ENCODE measurements at places on chromosomes 1 and 21.

- DNase-seq = no peak
Observed at GRCh38 chr1:60952612-60953111, 129.7 kb upstream of the NFIA start.

DNA sequence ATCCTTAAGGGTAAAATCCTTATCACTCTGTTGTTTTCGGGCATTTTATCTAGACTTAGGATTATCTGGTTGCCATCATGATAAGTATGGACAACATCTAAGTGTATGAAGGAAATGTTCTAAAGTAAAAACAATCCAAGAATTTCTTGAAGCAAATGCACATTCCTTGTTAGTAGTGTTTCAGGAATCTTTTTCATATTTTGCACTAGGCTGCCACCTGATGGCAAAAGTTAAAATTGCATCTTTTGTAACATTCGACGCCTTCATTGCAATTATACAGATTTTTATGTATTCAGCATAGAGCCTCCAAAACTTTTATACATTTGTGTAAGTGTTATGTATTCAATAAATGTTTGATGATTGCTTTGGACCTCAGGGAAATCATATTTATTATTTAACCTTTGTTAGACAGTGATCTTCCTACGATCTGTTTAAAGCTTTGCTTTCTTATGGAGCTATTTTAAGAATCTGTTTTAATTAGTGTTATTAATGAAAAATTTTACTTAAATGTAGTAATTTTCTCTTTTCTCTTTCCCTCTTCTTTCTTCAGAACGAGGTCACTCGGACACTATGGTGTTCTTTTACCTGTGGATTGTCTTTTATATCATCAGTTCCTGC lies 49.4 kb upstream of the KIAA1614 start:
- DNase-seq = no peak

GRCh38 chr21:37645848-37646247 lies 270.4 kb downstream of the KCNJ6 start:
- DNase-seq = no peak

GRCh38 chr1:22619252-22619651 lies 17.2 kb upstream of the C1QA start:
- no peak for DNase-seq

DNA sequence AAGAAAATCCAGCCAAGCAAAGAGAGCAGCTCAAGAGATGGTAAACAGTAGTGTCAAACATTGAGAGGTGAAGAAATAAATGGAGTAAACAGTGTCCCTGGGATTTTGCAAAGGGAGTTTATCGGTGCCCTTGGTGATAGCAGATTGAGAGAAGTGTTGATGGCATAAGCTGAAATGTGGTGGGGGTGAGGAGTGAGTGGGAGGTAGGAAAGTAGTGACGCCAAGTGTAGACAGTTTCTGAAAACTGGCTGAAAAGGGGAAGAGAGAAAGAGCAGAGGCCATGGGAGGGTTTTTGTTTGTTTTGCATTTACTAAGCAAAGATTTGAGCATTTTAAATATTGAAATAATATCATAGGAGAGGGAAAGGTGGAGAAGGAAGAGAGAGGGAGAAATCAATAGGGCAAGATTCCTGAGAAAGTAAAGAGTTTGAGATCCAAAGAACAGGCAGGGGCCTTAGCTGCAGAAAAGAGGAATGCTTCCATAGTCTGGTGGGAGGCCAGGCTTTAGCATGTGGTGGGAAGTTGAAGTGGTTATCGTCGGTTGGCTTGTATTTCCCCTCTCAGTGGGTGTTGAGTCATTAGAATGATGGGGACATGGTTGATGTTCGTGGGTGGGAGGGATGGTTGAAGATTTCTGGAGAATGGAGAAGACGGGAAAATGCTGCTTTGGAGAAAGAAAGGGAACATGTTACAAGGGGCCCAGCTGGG lies 26.8 kb upstream of the RASAL2 start:
- no peak for DNase-seq
